ENCODE measurements at places on chromosomes 16 and 17. TPM values are rescaled to one million over a fixed set of nuclear protein-coding genes. Genes with fewer than 3 reads are reported as not detected.

DNA sequence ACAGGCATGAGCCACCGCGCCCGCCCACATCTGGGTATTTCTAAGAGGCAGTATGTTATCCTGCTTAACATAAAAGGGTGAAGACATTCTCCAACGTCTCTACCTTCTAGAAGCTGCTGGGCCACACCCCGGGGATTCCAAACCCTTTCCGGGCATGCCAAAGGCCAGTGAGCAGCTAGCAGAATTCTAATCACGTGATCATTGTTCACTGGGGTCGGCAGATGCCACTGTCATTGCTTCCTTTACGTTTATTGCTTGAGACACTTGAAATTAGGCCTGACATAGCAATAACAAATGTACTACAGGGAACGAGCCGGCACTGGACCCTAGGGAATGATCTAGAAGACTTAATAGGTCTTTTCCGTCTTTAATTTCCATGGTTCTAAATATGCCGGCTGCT is 141.2 kb upstream of the ZFHX3 start:
- H3K27me3 ChIP-seq = no peaks in the 10 kb centered on the region
- no peaks in the 10 kb centered on the region for H3K36me3 ChIP-seq
- H3K27ac ChIP-seq = no peak overlapping the region
- no peak for DNase-seq
- H3K4me1 ChIP-seq = 0 out of 2 replicates have a peak, but pooled peaks cover 3% of the 10 kb centered on the region
- H3K4me3 ChIP-seq = no peak overlapping the region

GRCh38 chr17:79627766-79628690 is 17.2 kb upstream of the RBFOX3 start:
- no peak overlapping the region for H3K4me3 ChIP-seq
- H3K27me3 ChIP-seq = no peaks in the 10 kb centered on the region

GRCh38 chr16:29743827-29744531 is 1.8 kb downstream of the C16orf54 start:
- no peak overlapping the region for H3K27ac ChIP-seq
- H3K4me3 ChIP-seq = no peak overlapping the region
- peaks cover 27% of the 10 kb centered on the region for H3K4me1 ChIP-seq
- H3K27me3 ChIP-seq = no peaks in the 10 kb centered on the region
- DNase-seq = no peak

DNA sequence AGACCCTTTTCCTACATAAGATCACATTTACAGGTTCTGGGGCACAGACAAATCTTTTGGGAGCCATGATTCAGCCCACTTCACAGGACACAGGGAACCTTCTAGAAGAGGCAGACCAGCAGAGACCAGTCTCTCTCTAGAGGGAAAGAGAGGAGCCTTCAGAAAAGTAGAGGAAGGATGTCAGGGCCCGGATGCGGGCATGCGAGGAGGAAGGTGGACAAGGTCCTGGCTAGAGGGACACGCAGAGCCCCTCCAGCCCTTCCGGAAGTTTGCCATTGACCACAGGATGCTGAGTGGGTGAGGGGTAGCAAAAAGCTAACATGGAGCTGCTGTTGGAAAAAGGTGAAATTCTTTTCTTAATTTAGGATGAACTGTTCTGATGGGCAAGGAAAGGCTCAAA is 55.8 kb upstream of the MEAK7 start:
- no peak overlapping the region for H3K4me3 ChIP-seq
- no peaks in the 10 kb centered on the region for H3K27me3 ChIP-seq
- DNase-seq = no peak
- no peaks in the 10 kb centered on the region for H3K36me3 ChIP-seq
- peaks cover 65% of the 10 kb centered on the region for H3K4me1 ChIP-seq
- H3K27ac ChIP-seq = peak overlapping the region; percentile 53

DNA sequence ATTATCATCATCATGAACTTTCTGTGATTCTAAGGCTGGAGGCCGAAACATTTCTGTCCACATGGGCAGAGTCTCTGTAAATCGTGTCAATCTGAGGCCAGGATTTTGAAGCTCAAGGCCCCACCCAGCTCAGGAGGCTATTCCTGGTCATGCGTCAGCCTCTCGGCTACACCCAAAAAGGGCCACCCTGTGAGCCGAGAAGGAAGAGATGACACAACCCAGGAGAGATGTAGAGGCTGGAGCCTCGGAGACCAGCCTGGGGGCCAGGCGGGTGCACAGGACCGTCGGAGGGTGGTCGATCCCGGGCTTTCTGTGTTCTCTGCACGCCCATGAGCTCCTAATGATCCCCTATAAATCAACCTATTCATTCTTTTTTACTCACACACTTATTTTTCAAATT is 1.1 kb upstream of the CACNG1 start:
- no peak overlapping the region for H3K4me3 ChIP-seq
- H3K4me1 ChIP-seq = peaks cover 35% of the 10 kb centered on the region
- no peak for DNase-seq
- no peak overlapping the region for H3K27ac ChIP-seq
- H3K36me3 ChIP-seq = no peaks in the 10 kb centered on the region
- H3K27me3 ChIP-seq = no peaks in the 10 kb centered on the region

DNA sequence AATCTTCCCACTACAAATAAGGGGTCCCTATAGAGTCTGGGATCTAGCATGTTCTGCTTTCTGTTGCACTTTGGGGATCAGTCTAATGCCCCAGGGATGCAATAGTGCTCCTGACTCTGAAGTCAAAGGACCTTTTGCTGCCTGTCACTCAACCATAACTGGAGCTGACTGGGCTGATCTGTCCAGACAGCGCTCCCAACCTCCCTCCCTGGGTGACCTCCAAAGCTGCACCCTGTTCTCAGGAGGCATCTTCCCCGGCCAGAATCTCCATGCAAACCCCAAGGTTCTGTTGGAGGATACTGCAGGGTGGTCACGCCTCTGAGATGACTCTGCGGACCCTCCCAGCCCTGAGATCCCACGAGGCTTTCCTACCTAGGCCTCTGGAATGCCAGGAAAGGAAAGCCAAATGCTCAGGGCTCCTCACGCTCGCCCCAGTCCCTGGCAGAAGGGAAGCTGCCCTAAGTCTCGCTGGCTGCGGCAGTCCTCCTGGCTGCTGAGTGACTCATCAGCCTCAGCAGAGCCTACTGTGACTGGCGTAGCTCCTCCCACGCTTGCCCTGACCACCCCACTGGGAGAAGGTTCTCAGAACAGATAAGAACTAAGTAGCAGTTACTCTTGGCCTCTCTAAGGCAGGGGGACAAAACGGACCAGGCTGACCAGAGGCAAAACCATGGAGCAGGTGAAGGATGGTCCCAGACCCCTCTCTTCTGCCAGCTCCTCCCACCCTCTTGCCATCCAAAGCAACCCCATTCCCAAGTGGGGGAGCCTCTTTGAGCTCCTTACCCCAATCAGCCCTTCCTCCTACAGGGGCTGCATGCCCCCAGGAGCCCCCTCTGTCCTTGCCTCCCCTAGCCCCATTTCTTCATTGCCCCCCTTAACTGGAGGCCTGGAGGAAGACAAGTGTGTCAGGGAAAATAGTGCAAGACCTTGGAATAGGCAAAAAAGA is 124.1 kb upstream of the TNRC6C start:
- peak; percentile 50 for DNase-seq
- no peak overlapping the region for H3K27ac ChIP-seq
- peaks cover 11% of the 10 kb centered on the region for H3K4me1 ChIP-seq
- no peaks in the 10 kb centered on the region for H3K36me3 ChIP-seq
- H3K4me3 ChIP-seq = no peak overlapping the region

GRCh38 chr17:4631431-4631830 is 10.0 kb downstream of the ALOX15 start:
- no peak for DNase-seq
- H3K27me3 ChIP-seq = no peaks in the 10 kb centered on the region
- no peak overlapping the region for H3K27ac ChIP-seq
- no peak overlapping the region for H3K4me3 ChIP-seq

DNA sequence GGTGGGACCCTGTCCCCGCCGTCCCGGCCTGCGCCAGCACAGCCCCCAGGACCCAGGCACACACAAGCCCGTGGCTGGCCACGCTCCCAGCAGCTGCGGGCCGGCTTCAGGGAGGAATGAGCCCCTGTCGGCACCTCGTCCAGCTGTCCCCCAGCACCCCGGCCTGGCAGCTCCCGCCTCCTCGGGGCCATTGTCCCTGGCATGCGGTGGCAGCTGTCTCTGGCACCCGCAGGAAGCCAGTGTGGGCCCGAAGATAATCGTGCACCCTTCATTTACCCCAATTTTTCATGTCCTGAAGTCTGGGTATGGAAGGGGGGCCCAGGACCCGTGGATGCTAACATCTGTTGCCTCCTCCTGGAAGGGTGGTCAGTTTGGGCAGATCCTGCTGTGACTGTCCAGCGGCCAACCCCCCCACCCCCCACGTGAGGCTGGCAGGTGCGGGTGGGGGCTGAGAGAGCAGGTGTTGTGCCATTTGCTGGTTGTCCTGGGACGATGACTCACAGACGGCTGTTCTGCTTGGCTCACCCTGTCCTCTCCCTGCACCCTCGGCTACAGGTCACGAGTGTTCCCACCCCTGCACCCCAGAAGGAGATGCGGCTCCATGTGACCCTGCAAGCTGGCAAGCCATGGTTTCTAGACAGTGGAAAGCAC is 4.0 kb upstream of the LMF1 start:
- H3K36me3 ChIP-seq = no peaks in the 10 kb centered on the region
- no peak for DNase-seq
- no peak overlapping the region for H3K4me3 ChIP-seq
- peaks cover 5% of the 10 kb centered on the region for H3K4me1 ChIP-seq
- H3K27ac ChIP-seq = no peak overlapping the region

GRCh38 chr16:79185711-79186110 is 414.8 kb downstream of the MAF start:
- no peaks in the 10 kb centered on the region for H3K4me1 ChIP-seq
- no peak overlapping the region for H3K27ac ChIP-seq
- no peak overlapping the region for H3K4me3 ChIP-seq
- no peak for DNase-seq
- no peaks in the 10 kb centered on the region for H3K36me3 ChIP-seq

DNA sequence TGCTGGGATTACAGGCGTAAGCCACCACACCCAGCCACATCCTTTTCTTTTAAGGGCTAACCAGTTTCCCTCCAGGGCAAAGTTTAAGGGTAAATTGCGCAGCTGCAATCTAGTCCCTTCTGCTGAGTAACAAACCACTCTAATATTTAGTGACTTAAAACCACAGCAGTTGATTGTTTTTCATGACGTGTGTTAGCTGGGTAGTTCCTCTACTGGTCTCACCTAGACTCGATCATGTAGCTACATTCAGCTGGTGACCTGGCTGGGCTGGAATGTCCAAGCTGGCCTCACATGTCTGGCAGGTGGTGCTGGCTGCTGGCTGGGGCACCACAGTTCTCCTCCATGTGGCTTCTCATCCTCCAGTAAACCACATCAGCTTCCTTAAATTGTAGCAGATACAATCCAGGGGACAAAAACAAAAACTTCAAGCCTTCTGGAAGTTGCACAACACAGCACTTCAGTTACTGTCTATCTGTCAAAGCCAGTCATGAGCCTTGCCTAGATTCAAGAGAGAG is 75.5 kb downstream of the GPRC5B start:
- H3K4me3 ChIP-seq = no peak overlapping the region
- peaks cover 47% of the 10 kb centered on the region for H3K4me1 ChIP-seq
- H3K27ac ChIP-seq = no peak overlapping the region
- no peak for DNase-seq
- no peaks in the 10 kb centered on the region for H3K36me3 ChIP-seq

- DNase-seq = peak; percentile 81
- peaks cover 3% of the 10 kb centered on the region for H3K36me3 ChIP-seq
- peaks cover 6% of the 10 kb centered on the region for H3K27me3 ChIP-seq
Measured at GRCh38 chr17:74864866-74865395, 5.2 kb upstream of the GRIN2C start.

The ORMDL3 gene
- total RNA-seq = 70.6 TPM

DNA sequence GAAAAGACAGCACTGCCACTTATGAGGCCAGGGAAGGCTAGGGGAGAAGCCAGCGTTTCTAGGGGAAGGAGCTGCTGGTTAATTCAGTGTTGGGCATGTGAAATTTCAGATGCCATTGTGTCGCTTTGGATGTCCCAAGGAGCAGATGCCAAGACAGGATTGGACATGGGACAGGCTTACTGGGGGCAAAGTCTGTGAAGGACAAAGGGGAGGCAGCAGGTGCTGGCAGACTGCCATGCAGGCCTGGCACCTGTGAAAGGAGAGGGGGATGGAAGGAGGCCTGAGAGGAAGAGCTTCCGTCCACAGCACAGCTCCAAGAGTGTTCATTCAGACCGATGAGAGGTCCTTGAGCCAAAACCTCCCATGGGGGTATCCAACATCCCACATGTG is 255.5 kb upstream of the RPL38 start:
- no peaks in the 10 kb centered on the region for H3K4me1 ChIP-seq
- H3K27ac ChIP-seq = no peak overlapping the region
- DNase-seq = no peak
- no peaks in the 10 kb centered on the region for H3K27me3 ChIP-seq

DNA sequence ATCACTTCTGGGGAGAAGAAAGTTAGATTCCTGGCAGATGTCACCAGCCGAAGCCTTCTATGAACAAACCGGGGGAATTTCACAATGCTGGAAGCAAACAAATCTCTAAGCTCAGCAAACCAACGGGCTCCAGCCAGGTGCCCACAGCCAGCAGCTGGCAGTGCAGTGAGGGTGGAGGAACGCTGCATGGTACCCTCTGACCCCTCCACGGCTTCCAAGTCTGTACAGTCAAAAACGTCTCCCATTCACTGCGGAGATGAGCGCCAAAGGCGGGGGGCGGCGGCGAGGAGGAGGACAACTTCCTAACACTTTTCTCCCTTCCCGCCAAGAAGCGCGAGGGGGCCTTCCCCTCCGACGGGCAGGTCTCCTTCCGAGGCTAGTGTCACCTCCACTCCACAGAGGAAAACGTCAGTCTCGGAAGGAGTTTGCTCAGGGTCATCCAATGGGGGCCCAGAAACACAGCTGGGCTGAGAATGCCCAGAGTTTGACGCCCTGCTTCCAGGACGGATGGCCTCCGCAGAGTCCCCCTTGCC is 924 bp downstream of the ZNF598 start:
- no peaks in the 10 kb centered on the region for H3K27me3 ChIP-seq
- H3K27ac ChIP-seq = peak overlapping the region; percentile 53
- H3K4me1 ChIP-seq = peaks cover 15% of the 10 kb centered on the region
- no peaks in the 10 kb centered on the region for H3K36me3 ChIP-seq

The RPL19 gene
- 1,825 TPM for total RNA-seq

GRCh38 chr16:26413780-26414179 is 652.9 kb upstream of the C16orf82 start:
- H3K4me1 ChIP-seq = no peaks in the 10 kb centered on the region
- H3K27me3 ChIP-seq = no peaks in the 10 kb centered on the region
- H3K4me3 ChIP-seq = no peak overlapping the region
- H3K36me3 ChIP-seq = no peaks in the 10 kb centered on the region

GRCh38 chr16:57372372-57373116 is at the start of gene CX3CL1:
CX3CL1 (plus strand) TSS chr16:57372490; CDS start chr16:57372569, 79 bp downstream.
- no peak for DNase-seq
- H3K4me3 ChIP-seq = no peak within 1 kb of the TSS
- no peaks in the 10 kb centered on the region for H3K36me3 ChIP-seq
- no peaks in the 10 kb centered on the region for H3K27me3 ChIP-seq

- H3K27me3 ChIP-seq = peaks cover 6% of the 10 kb centered on the region
- H3K27ac ChIP-seq = no peak overlapping the region
- no peaks in the 10 kb centered on the region for H3K36me3 ChIP-seq
Measured at GRCh38 chr16:56629531-56629930, 2.9 kb upstream of the MT1M start.

- no peak overlapping the region for H3K27ac ChIP-seq
- DNase-seq = peak; percentile 71
- no peak overlapping the region for H3K4me3 ChIP-seq
- no peaks in the 10 kb centered on the region for H3K27me3 ChIP-seq
- peaks cover 7% of the 10 kb centered on the region for H3K4me1 ChIP-seq
- H3K36me3 ChIP-seq = no peaks in the 10 kb centered on the region
Measured at GRCh38 chr17:56699186-56699894, 105.8 kb downstream of the NOG start.

All from Caco-2 (cell line).